Nucleus accumbens (tissue), 56 donors: ENCODE measurements at places on chromosomes 1 and 21.

GRCh38 chr1:168476588-168477385, 67.0 kb downstream of the XCL2 start:
- DNase-seq = no peak

DNA sequence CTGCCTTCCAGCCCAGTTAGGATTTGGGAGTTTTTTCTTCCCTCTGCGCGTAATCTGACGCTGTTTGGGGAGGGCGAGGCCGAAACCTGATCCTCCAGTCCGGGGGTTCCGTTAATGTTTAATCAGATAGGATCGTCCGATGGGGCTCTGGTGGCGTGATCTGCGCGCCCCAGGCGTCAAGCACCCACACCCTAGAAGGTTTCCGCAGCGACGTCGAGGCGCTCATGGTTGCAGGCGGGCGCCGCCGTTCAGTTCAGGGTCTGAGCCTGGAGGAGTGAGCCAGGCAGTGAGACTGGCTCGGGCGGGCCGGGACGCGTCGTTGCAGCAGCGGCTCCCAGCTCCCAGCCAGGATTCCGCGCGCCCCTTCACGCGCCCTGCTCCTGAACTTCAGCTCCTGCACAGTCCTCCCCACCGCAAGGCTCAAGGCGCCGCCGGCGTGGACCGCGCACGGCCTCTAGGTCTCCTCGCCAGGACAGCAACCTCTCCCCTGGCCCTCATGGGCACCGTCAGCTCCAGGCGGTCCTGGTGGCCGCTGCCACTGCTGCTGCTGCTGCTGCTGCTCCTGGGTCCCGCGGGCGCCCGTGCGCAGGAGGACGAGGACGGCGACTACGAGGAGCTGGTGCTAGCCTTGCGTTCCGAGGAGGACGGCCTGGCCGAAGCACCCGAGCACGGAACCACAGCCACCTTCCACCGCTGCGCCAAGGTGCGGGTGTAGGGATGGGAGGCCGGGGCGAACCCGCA, at the start of gene PCSK9:
TSS of gene PCSK9 (plus strand) at position 207 of the 741 bp plus-strand sequence. CDS start at position 497, 290 bp downstream.
- no peak for DNase-seq

GRCh38 chr1:170663404-170664092, 383 bp upstream of the PRRX1 start:
- DNase-seq = no peak

DNA sequence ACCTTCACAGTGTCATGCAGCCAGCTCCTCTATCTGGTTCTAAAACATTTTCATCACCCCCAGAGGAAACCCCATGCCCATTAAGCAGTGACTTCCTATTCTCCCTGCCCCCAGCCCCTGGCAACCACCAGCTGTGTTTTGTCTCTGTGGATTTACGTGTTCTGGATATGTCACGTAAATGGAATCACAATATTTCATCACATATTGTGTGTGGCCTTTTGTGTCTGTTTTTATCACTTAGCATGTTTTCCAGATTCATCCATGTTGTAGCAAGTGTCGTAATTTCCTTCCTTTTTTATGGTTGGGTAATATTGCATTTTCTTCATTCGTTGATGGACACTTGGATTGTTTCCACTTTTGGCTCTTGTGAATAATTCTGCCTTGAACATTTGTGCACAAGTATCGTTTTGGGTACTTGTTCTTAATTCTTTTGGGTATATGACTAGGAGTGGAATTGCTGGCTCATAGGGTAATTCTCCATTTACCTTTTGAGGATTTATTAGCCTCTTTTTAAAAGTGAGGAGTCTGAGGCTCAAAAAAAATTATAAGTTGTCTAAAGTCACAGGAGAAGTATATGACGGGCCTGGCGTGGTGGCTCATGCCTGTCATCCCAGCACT, 127.0 kb downstream of the MRPS6 start:
- DNase-seq = no peak

- no peak for DNase-seq
Measured at GRCh38 chr1:54649130-54649898, 7.7 kb downstream of the MROH7 start.

- no peak for DNase-seq
Measured at GRCh38 chr1:156194300-156194652, 372 bp downstream of the SLC25A44 start.

GRCh38 chr1:100350787-100351094, 1.6 kb upstream of the CDC14A start:
- DNase-seq = no peak

DNA sequence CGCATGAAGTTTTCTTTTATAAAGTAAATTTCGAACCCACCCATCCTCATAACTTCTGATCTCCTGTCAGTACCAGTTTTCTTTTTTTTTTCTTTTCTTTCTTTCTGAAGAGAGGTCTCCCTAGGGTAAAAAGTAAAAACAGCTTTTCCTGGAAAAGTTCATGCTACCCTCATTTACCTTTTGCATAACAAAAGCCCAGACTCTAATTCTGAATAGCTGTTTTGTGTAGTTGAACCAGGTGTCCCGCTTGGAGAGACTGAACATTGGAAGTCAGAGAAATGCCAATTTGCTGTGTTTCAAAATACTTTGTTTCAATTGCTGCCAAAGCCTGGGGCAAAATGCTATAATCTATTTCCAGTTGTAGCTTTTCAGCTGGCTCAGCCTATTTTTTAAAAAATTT, 113.7 kb upstream of the RUNX1 start:
- no peak for DNase-seq

DNA sequence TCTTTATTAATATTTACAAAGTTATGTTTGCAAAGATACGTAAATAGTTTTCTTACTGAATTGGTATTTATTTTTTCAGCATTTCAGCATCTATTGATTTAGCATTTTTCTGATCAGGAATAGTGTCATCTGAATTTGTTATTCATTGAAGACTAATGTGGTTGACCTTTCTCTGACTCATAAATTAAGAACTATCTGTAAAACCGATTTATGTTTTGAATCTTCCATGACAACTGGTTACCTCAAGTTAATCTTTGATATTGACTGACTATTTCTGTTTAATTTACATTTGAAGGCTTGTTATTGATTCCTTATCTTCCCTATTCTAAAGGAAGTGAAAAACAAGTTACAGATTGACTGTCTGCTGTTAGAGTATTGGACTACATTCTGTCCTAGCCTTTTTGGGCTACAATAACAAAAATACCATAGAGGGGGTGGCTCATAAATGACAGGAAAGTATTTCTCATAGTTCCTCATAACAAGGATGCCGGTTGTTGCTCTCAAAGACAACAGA, 1131.4 kb downstream of the PLA2G4A start:
- DNase-seq = no peak

DNA sequence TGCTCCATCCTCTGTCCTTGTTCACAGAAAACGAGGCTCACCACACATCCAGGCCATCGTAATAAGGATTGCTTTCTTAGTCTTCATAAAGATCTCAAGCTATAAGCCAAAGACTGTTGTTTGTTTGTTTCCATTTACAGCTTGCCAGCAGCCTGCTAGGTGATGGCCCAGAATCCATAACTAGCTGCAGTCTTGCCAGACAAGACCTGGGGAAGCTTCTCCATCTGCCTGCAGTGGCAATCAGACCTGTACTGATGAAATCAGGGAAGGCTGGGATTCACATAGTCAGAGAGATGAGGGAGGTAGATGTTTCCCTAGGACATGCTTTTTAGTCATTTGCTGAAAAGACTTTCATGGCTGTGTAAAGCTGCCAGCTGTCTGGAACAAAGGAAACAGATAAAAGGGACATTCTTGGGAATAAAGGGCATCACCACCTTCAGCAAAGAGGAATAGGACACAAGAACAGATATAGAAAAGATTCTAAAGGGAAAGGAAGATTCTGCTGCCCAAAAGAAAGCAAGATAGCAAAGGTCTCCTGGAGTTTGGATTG, 51.0 kb downstream of the MT1HL1 start:
- DNase-seq = no peak

DNA sequence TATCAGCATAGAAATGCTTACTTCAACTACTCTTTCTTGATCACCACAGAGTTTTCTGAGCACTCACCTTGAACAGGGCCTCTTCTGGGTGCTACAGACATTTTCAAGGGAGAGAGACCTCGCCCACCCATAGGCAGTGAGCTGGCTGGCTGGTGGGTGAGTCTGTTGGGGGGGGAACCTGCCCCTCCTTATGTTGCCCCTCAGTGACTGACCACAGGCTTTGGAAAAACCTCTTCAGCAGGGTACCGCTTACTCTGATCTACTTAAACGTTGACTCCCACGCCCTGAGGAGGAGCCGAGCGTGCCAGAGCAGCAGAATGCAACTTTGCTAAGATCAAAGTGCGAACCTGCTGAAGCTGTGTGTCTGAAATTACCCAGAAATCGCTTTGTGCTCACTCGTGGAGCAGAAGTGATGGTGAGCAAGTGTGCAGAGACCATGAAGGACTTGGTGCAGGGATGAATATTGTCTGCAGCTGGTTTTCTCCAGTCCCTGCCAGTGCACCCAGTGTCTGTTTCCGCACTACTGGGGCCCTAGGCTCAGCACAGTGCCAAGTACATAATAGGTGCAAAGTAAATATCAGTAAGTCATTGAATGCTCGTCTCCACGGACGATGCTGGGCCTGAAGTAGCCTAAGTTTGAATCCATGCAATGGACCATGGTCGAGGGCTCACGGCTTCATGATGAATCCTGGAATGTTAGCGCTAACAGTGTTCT, 158.7 kb upstream of the IRF2BP2 start:
- DNase-seq = no peak

- no peak for DNase-seq
Measured at GRCh38 chr1:205190845-205191577, 20.5 kb downstream of the DSTYK start.

- no peak for DNase-seq
Measured at GRCh38 chr1:223761411-223761810, 49.1 kb downstream of the CAPN2 start.

- no peak for DNase-seq
Measured at GRCh38 chr1:3577711-3578432, 33.4 kb downstream of the MEGF6 start.

DNA sequence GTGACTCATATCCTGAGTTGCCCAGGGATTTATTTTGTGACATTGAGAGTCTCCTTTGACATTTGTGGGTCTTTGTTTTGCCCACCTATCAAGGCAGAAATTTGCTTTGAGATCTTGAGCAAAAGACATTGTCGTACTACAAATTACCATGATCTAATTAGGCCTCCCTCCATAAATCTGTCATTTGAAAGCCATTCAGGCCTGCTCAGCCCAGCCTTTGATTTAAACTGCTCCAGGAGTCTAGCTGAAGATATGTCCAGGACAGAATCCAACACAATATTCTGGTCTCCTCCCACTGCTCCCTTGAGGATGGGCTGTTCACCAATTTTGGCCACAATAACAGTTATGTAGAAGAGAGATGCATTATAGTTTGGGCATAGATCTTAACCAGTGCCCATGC, 86.7 kb downstream of the PROX1 start:
- DNase-seq = no peak

DNA sequence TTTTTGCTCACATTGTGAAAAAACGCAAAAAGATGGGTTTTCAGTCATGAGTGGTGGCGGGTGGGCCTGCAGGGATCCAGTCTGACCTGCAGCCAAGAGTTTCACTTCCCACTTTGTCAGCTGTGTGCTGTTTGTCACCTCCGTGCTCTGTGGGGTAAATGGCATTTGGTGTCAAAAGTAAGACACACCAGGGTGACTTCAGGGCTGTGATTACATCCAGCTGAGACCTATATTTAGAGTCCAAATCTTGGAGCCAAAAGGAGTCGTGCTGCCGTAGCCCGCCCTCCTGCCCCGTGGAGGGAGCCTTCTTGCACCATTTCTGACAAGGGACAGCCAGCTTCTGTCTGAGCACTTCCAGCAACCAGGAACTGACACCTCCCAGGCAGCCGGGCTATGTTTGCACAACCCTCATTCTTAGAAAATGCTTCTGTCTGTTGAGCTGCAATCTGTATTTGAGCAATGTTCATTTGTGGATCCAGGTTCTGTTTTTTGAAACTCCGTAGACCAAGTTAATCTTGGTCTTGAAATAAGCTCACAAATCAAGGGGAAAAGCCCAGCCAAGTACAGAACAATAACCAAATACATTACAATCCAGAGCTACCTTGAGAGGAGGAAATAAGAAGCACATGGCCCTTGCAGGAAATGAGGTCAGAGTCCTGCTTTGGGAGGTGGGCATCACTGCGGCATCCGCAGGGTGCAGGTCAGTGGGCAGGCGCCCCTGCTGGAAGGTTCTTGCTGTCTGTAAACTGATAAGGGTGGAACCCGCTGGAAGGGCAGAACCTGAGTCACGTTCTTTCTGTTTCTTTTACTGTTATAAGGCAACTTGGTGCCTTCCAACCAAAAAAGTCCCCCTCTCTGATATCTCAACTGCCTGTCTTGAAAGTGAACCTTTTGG, 14.4 kb downstream of the ABCG1 start:
- DNase-seq = no peak

GRCh38 chr1:54404939-54405897, 976 bp downstream of the SSBP3 start:
- peak; percentile 13 for DNase-seq

- no peak for DNase-seq
Measured at GRCh38 chr1:169595764-169596711, 9.8 kb upstream of the F5 start.

DNA sequence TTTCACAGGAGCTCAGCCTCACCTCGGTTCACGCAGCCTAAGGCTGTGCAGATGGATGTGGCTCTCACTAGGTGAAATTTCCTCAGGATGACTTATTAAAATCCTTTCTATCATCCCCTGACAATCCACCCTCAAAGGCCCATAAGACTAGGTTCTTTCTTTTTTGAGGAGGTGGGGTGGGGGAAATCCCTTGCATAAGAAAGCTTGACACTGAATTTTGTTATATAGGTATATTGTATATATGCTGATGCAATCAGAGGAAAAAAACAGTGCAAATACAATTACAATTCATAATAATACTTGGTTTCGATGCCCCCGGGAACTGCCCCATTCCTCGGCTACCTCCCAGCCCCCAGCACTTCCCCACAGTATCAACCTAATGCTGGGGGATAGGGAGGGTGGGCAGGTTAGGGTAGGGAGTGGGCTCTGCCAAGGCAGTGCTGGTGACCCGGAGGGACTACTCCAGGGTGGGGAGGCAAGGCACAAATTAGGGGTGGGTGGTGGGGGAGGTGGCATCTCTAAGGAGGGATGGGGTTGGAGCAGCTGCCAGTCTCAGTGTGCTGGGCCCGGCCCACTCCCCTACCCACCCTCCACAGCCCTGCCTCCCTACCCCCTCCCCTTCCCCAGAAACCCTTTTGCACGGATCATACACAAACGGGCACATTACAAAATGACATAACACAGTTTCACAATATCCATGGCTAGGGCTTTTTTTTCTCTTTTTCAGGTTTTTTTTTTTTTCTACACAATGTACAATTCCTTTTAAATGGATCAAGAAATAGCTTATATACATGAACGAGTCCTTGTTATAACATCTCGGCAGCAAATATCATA, 30.9 kb downstream of the SLC27A3 start:
- DNase-seq = no peak

GRCh38 chr1:17437580-17438317, 1.7 kb downstream of the RCC2 start:
- DNase-seq = peak; percentile 74

GRCh38 chr1:32345289-32345827, 9.3 kb upstream of the MARCKSL1 start:
- DNase-seq = no peak

DNA sequence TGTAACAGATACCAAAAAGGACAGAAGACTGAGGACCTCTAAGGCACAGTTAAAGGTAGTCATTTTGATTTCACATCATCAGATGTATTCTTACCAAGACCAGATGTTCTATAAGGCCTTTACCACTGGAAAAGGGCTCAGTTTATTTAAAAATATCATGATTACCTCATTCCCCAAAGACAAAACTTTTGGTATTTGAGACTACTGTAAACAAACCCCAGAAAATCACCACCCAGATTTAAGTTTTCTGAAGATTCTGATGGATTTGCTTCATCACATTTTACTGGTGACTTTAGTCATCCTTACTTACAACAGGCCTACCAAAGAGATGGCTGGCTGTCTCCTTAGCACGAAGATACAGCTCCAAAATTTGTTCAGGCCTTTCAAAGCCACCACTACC, 8.3 kb downstream of the ENAH start:
- DNase-seq = no peak

GRCh38 chr21:35138665-35139381, 89.7 kb upstream of the RUNX1 start:
- no peak for DNase-seq
